ENCODE measurements at places on chromosomes 7 and 10. TPM values are rescaled to one million over a fixed set of nuclear protein-coding genes. Genes with fewer than 3 reads are reported as not detected.

Gene ANKRD2
- not detected for total RNA-seq

Gene TSPAN12
- total RNA-seq: 1.3 TPM

DNA sequence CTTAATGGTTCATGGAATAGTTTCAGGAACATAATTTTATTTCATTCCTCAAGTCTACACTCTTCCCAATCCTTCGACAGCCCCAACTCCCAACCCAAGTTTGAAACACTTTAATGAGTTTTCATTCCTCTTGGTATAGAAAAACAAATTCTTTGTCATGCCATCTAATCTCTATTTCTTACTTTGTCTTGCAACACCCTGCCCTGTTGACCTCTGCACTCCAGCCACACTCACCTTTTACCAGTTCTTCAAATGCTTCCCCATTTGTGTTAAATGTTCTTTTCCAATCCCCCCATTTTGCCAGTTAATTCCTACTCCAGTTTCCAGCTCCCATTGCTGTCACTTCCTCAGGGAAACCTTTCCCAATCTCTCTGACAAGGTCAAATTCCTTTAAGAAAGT is 21.9 kb downstream of the ASAH2 start:
- no peak overlapping the region for H3K27ac ChIP-seq
- H3K27me3 ChIP-seq: no peaks in the 10 kb centered on the region
- H3K36me3 ChIP-seq: no peaks in the 10 kb centered on the region
- no peaks in the 10 kb centered on the region for H3K4me1 ChIP-seq
- no peak overlapping the region for H3K4me3 ChIP-seq

GRCh38 chr10:124864421-124865193 is 63.0 kb downstream of the ABRAXAS2 start:
- no peaks in the 10 kb centered on the region for H3K27me3 ChIP-seq
- no peak for DNase-seq
- no peaks in the 10 kb centered on the region for H3K4me1 ChIP-seq
- H3K4me3 ChIP-seq: no peak overlapping the region
- H3K36me3 ChIP-seq: no peaks in the 10 kb centered on the region
- peak overlapping the region; percentile 56 for H3K27ac ChIP-seq

DNA sequence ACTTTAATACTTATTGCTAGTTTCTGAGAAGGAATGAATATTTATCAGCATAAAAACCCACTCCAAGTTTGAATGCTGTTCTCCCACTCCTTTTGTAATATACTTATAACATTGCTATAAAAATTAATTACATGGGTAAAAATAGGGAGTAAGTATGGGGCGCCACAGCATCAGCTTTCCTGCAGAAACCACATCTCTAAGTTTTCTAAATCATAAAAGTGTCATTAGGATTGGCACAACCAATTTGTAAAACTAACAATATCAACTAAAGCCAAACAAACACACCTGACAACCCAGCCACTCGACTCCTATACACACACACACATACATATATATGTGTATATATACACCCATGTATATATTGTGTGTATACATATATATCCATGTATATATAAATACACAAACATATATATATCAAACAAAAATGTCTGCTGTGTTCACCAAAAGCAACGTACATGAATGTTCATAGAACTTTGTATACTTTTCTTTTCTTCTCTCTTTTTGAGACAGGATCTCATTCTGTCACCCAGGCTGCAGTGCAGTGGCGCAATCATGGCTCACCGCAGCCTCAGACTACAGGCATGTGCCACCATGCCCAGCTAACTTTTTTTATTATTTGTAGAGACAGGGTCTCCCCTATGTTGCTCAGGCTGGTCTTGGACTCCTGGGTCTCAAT is 14.8 kb upstream of the LRRC17 start:
- DNase-seq: no peak
- no peaks in the 10 kb centered on the region for H3K27me3 ChIP-seq
- H3K4me1 ChIP-seq: peaks cover 4% of the 10 kb centered on the region

All from esophagus squamous epithelium (tissue), 5 donors.